ENCODE measurements at places on chromosomes 4 and X.

GRCh38 chr4:81589262-81589661 is 117.6 kb upstream of the RASGEF1B start:
- DNase-seq, result no peak

GRCh38 chr4:88318751-88319350 is 34.5 kb upstream of the PPM1K start:
- DNase-seq, result no peak

DNA sequence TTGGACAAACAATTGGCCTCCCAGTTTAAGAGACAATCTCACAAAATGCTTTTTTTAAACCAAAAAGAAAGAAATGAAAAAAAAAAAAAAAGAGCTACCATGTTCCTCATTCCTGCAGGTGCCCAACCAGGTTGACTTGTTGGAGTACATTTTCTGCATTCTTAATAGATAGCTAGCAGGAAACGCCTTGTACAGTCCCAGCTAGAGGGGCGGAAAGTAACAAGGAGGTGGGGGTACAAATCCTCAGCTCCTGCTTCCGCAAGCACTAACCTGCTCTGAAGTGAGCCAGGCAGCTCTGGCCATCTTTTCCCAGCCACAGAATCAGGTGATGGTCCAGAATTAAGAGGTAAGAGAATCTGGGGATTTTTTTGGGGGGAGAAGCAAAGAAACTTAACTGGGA is at the start of gene VGLL1:
VGLL1 (plus strand) TSS at position 265 of the 400 bp plus-strand sequence. CDS start 3,806 bp downstream, outside the sequence.
- no peak for DNase-seq

DNA sequence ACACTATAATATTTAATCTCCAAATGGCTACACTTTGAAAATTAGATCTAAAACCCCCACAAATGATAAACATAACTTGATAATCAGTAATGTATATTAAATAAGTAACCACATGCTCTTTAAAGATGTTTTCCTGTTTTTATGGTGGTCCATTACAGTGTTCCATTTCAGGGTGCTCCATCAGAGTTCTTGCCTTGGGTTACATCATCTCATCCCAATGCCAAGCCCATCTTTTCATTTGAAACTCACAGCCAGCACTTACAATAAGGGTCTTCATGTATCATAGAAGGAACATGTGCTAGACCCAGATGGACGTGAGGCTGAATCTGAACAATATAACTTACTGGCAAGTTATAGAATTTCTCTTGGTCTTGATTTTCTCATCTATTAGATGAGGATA is 10.5 kb upstream of the PAQR3 start:
- DNase-seq, result no peak

DNA sequence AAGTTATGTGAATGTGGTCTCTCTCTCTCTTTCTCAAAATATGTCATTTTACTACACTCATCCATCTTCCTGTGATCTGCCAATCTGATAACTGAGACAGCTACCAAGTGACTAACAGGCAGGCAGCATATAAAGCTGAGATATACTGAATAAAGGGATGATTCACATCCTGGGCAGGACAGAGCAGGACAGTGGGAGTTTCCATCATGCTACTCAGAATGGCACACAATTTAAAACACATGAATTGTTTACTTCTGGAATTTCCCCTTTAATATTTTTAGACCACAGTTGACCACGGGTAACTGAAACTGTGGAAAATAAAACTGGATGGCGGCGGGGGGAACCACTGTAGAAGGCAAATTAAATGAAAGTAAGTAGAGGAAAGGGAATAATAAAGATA is 58.6 kb upstream of the DCTD start:
- DNase-seq, result no peak

DNA sequence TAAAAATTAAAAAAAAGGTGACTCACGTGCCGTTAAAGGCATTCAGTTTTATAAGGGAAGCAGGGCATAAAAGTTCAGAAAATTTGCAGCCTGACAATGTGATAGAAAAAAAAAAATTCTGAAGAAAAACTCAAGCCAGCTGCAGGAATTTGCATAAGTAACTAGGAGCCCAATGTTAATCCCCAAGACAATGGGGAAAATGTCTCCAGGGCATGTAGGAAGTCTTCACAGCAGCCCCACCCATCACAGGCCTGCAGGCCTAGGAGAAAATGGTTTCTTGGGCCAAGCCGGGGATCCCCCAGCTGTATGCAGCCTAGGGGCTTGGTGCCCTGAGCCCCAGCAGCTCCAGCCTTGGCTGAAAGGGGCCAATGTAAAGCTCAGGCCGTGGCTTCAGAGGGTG is 31.2 kb downstream of the CHM start:
- no peak for DNase-seq

DNA sequence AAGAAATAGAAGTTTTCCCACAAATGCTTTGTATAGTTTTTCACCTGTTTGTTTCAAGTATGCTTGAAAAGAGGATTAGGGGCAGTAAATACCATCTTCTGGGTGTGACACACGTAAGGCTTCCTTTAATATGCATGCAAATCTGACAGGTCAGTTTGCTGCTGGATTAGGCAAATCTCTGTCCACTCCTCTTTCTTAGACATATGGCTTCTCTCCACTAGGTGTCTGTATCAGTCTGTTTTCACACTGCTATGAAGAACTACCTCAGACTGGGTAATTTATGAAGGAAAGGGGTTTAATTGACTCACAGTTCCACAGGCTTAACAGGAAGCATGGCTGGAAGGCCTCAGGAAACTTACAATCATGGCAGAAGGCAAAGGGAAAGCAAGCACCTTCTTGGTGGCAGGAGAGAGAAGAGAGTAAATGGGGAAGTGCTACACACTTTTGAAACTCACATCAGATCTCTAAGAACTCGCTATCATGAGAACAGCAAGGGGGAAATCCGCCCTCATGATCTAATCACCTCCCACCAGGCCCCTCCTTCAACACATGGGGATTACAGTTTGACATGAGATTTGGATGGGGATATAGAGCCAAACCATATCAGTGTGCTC is 66.9 kb downstream of the TAB3 start:
- DNase-seq, result no peak

DNA sequence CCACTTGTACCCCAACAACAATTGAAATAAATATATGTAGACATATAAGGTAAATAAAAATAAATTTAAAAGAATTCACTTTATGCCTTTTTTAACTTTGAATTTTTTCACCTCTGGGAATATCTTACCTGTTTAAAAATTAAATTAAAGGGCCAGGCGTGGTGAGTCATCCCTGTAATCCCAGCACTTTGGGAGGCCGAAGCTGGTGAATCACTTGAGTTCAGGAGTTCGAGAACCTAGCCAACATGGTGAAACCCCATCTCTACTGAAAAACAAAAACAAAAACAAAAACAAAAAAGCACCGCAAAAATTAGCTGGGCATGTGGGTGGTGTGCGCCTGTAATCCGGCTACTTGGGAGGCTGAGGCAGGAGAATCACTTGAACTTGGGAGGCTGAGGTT is 164.8 kb downstream of the AASDH start:
- no peak for DNase-seq

DNA sequence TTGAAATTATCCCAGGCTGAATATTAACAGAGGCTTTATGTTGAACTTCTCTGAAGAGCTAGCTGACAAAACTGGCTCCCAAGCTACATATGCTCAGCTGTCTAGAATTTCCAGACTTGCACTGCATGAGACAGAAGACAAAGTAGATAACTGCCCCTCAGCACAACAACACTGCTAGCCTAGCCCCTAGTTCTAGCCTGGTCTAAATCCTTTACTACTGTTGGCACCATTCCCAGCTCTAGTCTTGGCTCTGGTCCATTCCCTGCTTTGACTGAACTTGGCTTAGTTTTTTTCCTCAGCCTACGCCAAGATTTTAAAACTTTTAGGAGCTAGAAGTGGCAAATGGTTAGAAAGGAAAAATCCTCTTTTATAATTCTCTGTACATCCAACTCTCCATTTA is 7.6 kb upstream of the OPHN1 start:
- DNase-seq, result no peak

- DNase-seq, result no peak
Measured at GRCh38 chr4:48481581-48481980, 1.6 kb upstream of the SLC10A4 start.

- DNase-seq, result no peak
Measured at GRCh38 chrX:135389243-135389642, 32.5 kb upstream of the SMIM10L2A start.

GRCh38 chr4:183106839-183107238 is 7.8 kb downstream of the WWC2 start:
- no peak for DNase-seq

DNA sequence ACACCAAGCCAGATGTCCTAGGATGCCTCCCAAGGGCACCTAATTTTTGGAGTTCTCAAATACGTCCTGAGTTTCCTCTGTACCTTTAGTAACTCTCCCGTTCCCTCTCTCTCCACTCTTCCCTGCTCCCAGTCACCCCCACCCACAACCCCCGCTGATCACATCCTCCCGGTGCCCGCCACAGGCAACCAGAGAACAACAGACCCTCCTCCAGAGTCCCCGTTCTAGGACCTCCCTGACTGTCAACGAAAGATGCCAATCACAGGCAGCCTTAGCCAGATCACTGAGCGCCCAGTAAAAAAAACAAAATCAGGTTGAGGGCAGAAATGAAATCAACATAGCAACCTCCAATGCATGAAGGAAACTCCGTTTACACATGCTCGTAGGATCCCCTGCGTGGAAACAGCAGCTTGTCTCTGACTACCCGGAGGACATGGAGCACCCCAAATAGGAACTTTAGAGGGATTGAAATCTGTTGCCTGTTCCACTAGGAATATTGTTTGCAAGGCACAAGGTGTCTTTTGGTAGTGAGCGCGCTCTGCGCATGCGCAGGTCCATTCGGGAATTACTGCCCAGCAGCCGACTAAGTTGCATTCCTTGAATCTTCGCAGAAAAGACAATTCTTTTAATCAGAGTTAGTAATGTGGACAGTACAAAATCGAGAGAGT is at the start of gene GABRB1:
GABRB1 (plus strand) TSS at position 557 of the 668 bp plus-strand sequence.
- no peak for DNase-seq

DNA sequence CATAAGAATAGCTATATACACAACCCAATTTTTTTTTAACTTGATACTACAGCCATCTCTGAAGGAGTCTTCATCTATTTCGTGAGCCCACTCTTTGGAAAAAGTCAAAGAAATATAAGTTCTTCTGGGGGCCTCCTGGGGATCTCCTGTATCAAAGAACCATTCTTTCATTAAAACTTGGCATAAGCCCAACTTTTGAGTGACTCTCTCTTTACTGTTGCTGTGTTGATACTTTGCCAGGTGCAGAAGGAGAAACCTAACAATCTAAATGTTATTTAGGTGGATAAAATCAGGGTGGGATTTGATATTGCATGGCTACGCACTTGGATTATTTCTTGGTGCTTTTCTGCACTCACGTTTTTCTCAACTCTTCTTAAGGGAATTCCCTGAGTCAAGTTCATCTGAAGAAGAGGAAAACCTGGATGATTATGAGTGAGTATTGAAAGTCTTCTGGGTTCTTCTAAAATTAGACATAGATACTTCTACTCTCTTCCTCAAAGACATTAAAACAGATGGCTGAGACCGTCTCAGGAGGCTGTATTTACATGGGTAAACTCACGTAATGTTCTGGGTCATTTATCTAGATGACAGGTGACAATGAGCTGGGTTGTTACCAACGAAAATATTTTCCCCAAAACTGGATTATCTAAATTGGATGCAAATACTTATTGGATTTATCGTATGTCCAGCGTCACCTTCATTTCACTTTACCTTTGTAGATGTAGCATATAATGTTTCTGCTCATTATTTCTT is 25.2 kb downstream of the BMX start:
- DNase-seq, result no peak

DNA sequence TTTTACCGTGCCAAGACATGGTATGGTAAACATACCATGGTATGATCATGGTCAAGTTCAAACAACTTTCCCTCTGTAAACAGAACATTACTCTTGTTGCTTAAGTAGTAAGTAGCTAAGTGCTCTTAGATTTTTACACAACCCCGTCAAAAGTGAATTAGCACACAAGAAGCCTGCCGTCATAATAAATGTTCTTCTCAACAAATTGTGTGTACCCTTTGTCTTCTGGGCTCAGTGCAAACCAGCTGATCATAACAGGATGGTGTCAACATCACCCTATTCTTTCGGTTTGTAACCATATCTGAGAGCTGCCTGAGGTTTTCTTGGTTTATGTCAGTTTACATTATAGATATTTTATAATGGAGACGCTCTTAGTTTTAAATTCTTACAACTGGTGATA is 28.8 kb downstream of the MSL3 start:
- DNase-seq, result no peak

Data from T-helper 17 cell (primary cell).